ENCODE measurements at places on chromosomes 13 and 19.

DNA sequence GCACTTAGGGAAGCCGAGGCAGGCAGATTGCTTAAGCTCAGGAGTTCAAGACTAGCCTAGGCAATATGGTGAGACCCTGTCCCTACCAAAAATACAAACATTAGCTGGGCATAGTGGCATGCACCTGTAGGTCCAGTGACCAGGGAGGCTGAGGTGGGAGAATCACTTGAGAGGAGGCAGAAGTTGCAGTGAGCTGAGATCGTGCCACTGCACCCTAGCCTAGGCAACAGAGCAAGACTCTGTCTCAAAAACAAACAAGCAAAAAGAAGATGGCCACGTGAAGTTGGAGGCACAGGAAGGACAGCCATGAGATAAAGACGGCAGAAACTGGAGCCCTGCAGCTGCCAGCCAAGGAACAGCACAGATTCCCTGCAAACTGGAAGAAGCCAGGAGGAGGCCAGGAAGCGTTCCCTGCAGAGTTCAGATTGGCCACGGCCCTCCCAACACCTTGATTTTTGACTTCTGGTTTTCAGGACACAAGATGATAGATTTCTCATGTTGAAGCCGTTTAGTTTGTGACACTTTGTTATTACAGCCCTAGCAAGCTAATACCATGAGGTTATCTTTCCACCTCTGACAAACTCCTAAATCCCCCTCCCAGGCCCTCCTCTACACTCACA is 786.7 kb downstream of the UQCRFS1 start:
- DNase-seq: no peak

- DNase-seq: no peak
These were observed 448.9 kb downstream of the DCT start for GRCh38 chr13:94030415-94031119.

GRCh38 chr19:50759886-50760285 is 10.4 kb upstream of the GPR32 start:
- DNase-seq: peak; percentile 5

DNA sequence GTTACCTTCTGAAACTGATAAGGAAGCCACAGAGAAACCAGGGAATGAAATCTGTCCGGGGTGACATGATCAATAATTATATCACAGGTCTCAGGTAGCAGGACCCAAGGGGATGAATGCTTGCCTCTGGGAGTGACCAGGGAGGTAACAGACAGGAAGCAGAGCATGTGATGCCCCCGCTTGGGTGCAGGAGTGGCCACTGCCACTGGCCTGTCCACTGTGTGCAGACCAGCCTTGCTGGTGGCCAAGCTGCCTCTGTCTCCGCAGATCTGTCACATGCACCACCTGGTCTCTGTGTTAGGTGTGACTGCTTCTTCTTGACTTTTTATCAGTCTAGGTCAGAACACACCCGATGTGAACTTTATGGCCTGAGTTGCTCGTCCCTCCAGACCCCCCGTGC is 71.8 kb downstream of the PEPD start:
- DNase-seq: no peak

- no peak for DNase-seq
These were observed 17.8 kb upstream of the LATS2 start for GRCh38 chr13:21079221-21079620.

- no peak for DNase-seq
These were observed 37.9 kb upstream of the CPB2 start for GRCh38 chr13:46142776-46143175.

DNA sequence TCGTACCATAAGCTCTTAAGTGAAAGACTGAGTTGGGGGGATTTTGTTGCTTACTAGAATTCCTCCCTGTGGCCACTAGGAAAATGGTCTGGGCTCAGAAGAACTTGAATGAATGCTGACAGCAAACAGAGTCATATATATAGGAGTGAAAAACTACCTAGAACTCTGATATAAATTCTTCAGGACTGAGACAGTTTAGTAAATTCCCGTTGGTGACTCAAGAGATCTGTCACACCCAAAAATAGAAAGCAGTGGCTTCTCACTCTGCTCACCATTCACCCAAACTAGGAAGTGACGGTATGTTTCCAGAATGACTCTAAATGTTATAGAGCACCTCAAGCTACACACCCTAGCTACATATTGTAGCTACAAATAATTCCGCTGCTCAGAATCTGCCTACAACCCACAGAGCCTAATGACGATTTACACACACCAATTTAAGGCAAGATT is 116.2 kb downstream of the TBC1D4 start:
- DNase-seq: peak; percentile 79

DNA sequence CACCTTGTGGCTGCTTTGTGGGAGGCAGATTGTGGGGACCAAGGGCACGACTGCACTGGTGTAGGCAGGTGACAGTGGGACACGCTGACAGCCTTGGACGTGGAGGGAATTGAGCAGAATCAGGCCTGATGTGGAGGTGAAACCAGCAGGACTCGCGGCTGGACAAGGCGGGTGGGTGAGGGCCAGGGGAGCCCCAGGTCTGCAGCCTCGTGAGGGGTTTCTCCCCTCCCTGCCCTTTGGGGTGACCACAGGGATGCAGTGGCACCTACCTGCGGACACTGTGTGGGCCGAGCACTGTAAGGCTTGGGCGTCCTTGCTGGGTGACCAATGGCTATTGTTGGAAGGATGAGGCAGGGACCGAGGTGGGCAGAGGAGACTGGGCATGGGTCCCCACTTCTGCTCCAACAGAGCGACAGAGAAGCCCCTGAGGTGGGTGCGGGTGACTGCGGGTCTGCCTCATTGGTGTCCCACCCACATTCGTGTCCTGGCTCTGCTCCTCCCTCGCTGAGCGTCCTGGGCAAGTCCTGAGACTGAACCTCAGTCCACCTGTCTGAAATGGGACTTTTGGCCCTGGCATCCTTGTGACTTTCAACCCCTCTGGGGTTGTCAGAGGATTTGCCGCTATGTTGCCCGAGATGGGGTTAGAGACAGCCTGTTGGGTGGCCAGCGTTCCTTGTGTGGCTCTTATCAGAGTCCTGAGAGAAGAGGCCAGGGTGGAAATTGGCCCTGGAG is 30.5 kb downstream of the DNM2 start:
- no peak for DNase-seq

DNA sequence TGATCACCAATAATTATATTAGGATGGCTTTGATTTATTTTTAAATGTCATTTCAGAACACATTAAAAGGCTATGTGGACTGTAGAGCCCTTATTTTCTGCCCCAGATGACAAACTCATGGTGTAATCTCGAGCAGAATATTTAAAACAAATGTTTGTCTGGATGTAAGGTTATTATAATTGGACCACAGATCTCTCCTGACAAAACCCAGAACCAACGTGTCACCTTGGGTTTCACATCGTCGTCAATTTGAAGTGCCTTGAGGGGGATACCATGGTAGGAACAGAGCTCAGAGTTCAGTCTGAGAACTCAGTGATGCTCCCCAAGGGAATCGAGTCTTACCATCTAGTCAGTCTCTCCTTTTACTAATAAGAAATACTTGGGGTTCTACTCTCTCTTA is 2.8 kb downstream of the SACS start:
- DNase-seq: no peak

GRCh38 chr19:18208098-18208951 is 4.5 kb upstream of the RAB3A start:
- DNase-seq: no peak

DNA sequence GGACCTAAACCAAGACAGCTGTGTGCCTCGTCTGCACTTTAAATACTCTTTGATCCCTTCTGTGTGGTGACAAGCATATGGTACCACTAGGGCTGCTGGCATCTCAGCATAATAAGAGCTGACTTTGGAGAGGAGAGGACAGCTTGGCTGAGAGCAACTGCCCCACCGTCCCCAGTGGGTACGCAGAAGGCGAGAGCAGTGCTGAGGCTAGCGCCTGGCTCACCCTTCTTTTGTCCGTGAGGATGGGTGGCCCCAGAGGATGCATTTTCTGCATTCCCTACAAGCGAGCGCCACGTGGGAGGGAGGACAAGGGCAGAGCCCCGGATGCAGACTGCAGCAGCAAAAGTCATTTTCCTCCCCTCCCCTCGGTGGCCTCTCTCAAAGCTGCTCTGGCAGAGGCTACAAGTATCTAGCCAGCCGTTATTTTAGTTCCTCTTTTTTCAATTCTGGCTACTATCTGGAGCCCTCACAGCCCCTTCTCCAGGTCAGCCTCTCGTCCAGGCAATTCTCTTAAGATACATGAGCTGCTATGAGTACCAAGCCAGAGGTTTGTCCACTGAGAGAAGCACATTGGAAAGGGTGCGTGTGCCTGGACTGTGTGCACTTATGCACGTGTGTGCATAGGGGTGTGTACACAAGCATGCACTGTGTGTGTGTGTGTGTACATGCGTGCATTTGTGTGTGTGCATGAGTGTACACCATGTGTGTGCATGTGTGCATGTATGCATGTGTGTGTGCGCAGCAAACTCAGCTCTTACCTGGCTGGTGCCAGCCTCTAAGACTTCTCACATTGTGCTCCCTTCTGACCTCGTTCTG is 51.3 kb downstream of the RAB20 start:
- DNase-seq: no peak

- no peak for DNase-seq
These were observed 89.8 kb upstream of the MYCBP2 start for GRCh38 chr13:77416666-77417212.

GRCh38 chr19:4700693-4700970 is 23.0 kb downstream of the DPP9 start:
- DNase-seq: no peak

DNA sequence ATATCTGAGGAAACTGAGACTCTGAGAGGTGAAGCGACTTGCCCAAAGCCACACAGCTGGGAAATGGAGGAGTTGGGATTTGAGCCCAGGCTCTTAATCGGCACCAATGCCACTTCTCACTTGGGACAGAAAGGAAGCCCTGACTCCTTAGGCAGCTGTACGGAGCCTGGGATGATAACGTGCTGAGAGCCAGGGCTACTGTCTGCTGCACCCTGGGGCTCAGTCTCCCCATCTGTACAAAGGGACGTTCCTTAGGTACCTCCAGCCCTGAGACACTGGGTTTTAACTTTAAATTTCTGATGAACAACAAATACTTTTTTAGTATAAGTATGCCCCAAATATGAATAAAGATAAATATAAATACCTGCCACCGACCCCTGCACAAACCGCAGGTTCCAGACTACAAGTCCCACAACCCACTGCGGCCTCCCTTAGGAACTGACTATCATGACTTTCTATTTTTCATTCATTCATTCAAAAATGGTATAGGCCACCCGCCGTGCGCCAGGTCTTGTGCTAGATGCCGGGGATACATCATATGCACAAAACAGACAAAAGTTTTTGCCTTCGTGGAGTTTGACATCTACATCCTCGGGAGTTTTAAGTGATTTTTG is 776 bp upstream of the NCLN start:
- no peak for DNase-seq

GRCh38 chr19:51131780-51132680 is 7.3 kb downstream of the SIGLEC9 start:
- DNase-seq: no peak

DNA sequence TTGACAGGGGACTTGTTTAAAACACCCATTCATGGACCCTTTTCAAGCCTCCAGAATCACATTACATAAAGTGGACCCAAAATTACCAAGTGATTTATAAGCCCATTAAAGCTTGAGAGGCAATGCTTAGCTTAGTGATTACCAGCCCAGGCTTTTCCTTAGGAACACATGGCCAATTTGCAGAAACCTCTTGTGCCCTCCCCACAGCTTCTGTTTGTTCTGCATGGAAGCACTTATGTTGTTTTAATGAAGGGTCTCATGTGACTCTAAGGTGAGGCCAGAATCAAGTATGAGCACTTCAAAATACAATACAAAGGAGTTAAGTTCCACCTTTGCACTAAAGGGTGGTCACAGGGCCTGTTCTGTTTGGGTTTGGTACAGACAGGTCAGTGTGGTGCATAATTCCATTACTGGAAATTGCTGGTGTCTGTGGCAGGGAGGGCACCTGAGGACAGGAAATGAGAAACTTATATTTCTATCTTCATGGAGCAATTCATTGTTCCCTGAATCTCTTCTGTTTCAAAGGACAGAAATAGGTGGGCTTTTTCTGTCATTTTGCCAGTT is 15.3 kb downstream of the ZNF486 start:
- no peak for DNase-seq

GRCh38 chr13:46389457-46390451 is 2.7 kb upstream of the RUBCNL start:
- DNase-seq: no peak

DNA sequence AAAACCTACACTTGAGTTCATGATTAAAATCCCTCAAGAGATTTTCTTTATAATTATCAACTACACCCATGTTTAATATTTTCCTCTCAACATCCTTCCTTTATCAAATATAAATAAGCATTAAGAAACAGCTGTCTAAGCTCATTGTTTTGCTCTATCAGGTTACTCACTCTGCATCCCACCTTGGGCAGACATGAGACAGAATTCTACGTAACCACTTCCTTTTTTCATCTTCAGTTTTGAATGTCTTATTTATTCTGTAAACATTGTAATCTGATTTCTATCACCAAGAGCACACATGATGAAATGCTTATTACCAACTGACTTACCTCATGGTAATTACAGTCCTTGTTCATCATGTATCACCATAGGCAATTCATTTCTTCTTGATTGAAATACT is 1256.6 kb upstream of the ATXN8OS start:
- no peak for DNase-seq

GRCh38 chr19:19169236-19170052 is 619 bp downstream of the MEF2B start:
- DNase-seq: no peak

GRCh38 chr13:44420376-44421220 is 47.0 kb downstream of the SERP2 start:
- no peak for DNase-seq

All from GM12864 (cell line).